ENCODE measurements at places on chromosomes 2 and 18. TPM values are rescaled to one million over a fixed set of nuclear protein-coding genes. Genes with fewer than 3 reads are reported as not detected.

- DNase-seq: no peak
Observed at GRCh38 chr2:46125798-46126197, 171.4 kb upstream of the EPAS1 start.

Gene KCNIP3
- total RNA-seq: 0.39 TPM

Gene CDKL4
- total RNA-seq: 0.11 TPM

DNA sequence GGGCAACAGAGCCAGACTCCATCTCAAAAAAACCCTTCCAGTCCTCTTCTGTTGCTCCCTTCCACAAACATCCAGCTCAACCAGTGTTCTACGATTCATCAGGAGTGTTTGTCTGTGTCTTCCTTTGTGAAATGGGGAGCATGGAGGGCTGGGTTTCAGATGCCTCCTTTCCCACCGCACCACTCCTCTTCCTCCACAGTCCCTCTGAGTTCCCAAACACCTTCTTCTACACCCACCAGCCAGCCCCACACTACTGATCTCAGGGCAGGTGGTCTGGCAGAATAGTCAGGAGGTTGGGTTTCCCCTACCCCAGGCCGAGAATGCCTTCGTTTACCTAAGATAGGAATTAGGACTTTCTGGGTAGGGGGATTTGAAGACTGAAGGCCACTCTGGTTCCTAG is 36.9 kb downstream of the NGEF start:
- DNase-seq: no peak

All from activated T-helper 2 cell treated with anti-CD3 and anti-CD28 coated beads, Interferon-gamma antibody, Interleukin-2, Interleukin-4, amounts not matched to agents 10 μg/mL and 5 μg/mL and 100 μg/mL, durations not matched to agents 14 hours and 24 hours and 36 hours (primary cell).